ENCODE measurements at places on chromosomes 3 and 15.

- DNase-seq, result no peak
Measured at GRCh38 chr3:15576475-15576874, 24.9 kb downstream of the HACL1 start.

DNA sequence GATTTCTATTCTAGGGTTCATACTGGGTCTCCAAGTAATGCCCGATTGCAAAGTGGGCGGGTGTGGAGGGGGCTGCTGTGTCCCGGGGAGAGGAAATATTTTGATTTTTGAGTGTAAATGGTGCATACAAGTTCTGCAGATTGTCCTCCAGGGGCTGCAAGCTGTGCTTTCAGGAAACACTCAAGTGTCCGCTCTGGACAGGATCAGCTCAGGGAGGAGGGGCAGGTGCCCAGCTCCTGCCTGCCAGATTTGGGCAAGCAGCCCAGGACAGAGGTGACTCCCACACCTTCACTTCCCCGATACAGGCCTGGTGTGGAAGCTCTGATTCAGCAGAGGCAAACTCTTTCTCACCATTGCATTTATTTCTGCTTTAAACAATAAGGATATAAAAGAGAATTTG lies 142.7 kb downstream of the ALDH1A2 start:
- DNase-seq, result no peak

DNA sequence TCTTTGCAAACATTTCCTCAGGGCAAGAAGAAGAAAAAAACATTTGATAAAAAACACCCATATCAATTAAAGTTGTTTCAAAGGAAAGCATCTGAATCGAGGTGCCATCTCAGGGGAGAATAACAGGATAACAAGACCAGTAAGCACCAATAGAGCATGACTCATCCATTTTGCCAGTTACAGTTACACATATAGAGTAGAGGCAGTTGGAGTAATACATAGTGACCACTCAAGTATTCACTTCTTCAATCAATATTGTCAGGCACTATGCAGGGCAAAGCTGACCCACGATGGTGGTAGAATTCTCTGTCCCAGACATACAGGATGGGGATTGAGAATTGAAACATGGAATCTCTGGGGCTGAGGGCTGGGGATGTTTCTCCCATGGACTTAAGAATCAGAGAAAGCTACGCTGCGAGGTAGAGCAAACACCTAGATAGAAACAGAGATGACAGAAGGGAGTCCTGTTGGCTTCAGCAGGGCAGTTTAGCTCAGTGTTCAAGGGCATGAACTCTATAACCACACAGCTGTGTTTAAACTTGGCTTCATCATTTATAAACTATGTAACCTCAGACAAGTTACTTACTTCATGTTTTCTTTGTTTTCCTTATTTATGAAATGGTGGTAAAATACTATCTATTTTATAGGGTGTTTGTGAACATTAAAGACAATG lies 186.4 kb upstream of the NANOGP8 start:
- DNase-seq, result no peak

- DNase-seq, result no peak
Measured at GRCh38 chr3:194262176-194262924, 88.8 kb downstream of the CPN2 start.

DNA sequence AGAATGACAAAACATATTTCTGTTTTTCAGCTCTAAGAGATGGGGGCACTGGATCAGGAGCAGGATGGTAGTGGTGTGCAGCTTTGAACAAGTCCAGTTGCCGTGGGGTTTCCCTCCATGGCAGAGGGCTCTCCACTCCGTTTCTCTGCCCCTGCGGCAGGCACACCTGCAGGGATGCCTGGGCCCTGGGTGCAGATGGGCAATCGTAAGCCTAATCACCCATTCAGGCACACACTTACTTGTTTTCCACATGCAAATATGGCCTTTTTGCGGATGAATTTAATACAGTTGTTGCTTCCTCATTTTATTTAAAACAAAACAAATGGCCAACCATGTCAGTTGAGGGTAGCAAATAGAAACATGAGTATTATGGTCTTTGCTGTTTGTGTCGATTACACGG lies 85.1 kb downstream of the LPP start:
- no peak for DNase-seq

DNA sequence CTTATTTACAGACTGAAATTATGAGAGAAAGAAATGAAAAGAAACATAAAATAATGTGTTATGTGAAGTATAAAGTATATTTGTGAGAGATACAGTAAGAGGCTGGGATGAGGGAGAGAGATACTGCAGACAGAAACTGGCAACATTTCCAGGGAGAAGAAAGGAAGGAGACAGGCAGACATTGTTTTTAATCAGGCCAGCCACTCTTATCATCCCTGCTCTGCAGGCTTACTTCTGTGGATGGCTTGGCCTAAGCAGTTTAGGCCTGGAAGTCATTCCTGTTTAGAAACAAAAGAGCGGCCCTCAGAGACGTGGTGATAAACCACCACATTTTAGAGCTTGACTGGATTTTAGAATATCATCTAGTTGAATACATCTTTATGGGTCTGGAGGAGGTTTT lies 12.4 kb downstream of the PCCB start:
- DNase-seq, result no peak

DNA sequence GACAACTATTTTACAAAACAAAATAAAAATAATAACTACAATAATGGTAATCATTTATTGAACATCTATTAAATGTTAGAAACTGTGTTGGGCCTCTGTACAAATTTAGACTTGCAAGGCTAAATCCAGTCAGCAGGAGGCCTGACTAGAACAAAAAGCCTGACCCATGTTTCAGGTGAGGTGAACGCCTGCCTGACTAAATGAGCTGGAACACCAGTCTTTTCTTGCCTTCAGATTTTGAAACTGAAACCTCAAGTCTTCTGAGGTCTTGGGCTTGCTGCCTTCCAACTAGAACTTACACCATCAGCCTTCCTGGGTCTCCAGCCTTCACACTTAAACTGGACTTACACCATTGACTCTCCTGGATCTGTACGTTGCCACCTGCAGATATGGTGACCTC lies 706.9 kb downstream of the TBL1XR1 start:
- no peak for DNase-seq

DNA sequence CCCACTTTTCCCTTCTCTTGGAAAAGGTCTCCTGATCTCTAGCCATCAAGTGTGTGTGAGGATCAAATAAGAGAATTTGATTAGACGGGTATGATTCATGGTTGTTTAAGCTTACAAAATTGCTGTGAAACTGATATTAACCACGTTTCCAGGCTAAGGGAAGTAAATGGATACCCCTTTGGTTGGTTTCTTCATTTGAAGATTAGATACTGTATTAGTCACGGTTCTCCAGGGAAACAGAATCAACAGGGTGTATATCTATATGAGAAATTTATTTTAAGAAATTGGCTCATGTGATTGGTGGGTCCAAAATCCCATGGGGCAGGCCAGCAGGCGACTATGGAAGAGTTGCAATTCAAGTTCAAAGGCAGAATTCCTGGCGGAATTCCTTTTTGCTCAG lies 112.7 kb upstream of the SELENOK start:
- no peak for DNase-seq

DNA sequence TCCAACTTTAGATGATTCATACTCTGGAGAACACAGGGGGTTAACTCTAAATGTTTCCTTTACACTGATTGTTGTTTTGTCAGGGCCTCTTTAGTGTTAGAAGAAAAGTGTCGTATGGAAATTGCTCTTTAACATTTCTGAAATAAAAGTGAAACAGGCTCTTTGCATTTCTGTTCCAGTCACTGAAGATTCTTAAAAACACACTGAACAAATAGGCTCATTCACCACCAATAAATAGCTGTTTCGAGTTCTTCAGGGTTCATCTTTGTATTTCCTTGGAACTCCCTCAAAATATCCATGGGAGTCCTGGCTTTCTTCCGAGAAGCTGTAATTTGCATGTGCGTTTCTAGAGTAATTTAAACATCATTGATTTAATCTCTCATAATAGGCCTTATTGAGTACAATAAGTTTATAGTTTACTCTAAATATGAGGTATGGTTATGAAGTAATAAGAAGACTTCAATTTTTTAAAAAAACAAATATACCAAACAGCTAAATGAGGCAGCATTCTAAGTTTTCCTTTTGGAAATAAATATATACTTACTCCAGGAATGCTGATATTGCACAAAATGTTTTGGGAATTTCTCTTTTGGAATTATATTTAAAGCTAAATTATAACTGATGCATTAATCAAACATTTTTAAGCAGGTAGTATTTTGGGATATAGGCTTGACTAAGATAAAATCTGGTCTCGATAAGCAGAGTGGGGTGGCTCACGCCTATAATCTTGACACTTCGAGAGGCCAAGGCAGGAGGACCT lies 327.4 kb downstream of the EPHA3 start:
- DNase-seq, result no peak

DNA sequence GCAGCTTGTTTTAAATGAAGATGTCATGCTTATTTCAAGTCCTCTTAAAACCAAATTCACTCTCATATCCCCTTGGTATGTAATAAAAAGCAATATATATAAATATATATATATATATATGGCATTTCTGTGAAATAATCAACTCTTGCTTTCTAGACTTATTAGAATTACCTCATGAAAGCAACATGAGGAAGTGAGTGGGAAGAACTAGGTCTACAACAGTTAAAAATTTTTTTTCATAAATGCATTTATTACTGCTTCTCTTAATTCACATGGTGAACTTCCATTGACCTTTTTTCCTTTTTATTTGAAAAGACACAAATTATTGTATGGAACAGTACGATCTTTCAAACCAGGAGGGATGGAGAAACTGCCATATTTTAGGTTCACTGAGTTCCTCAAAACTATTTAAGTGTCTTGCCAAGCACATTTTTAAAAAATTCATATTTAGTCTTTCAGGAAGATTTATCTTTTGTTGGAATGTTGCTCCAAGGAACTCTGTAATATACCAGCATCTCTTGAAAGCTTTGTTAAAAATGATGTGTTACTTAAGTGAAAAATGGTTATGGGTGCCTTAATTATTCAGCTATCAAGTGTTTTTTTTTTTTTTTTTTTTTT lies 185.2 kb downstream of the GHSR start:
- no peak for DNase-seq

- DNase-seq, result no peak
Measured at GRCh38 chr15:33080006-33080405, 114.5 kb downstream of the FMN1 start.

GRCh38 chr15:92902737-92903593 lies 2.8 kb downstream of the CHD2 start:
- peak; percentile 28 for DNase-seq

- DNase-seq, result no peak
Measured at GRCh38 chr3:78906930-78907329, 860.9 kb downstream of the ROBO1 start.

DNA sequence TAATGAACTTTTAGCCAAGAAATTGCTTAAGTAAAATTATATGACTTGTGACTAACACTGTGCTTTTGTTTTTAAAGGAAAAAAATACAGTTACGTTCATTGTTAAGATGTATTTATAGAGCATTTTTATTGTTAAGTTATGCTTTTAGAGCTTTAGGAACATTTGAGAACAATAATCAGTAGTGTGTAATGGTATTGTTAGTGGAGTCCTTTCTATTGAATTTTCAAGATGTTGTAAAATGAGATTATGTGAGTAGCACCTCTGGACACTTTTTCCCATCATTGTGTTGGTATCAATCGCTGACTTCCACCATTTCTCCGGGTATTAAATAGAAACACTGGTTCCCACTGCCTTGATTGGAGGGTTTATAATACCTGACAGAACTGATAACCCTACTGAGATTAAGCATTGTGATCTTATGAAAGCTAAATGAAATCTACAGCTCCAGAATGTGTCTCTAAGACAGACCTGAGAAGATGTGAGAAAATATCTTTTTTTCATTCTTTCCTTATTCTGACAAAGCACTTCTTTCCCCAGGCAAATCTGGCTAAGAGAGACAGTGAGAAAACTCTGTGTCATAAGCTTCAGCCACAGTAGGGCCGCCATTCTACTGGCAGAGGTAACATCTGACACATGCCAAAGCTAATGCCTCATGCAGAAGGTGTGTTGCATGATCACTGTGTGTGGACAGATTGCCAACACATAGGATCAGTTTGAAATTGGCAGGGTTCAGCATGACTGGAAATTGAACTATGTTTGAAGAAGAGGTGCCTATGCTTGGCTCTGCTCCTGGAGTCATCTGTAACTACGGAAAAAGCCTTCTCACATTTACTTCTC lies 610.8 kb downstream of the MECOM start:
- DNase-seq, result no peak

DNA sequence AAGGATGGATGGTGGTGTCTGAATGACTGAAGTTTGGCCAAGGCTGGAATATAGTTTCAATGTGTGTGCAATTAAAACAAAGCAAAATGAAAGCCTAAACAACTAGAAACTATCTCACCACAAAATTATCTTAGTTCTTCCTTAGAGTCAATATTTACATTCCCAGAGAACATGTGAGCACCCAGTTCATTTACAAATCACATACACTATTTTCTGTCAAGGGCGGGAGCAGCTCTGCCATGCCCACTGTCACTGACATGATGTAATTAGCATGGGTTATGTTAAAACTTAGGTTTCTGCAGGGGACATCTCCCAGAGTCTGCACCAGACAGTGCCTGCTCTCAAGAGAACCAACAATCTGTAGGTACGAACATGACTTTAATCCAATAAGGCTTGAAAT lies 65.0 kb downstream of the PDZRN3 start:
- no peak for DNase-seq

DNA sequence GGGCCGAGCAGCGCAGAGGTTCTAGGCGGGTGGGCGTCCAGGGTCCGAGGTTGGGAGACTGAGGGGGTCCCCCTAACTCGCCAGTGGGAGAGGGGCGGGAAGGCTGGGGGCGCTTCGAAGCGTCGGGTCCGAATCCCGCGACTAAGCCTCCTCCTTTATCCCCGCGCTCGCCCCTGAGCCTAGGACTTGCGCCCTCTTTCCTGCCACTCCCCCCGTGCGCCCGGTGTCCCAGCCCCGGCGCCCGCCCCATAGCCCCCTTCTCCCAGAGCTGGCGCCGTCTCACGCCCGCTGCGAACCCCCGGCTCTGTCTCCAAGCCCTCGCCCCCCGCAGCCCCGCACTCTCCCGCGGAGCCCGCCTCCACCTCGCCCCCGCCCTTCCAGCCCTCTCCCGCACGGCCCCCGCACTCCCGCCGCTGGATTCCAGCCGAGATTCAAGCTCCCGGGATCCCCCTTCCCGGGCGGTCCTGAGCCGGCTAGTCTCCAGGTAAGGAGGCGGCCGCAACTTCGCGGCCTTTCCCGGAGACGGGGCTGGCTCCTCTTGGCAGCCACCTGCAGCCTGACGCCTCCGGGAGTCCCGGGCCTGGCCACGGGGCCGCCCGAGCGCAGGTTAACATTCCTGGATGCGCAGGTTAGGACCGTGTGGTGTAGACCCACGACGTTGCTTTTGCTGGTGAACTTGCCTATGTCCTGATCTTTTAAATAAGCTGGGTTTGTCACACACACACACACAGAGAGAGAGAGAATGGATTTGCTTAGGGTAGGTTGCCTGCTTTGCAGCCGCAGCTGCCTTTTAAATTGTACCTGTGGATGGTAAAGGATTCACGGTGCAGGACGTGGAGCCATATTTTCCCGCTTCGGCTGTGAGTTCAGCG lies 563 bp downstream of the PXYLP1 start:
- peak; percentile 71 for DNase-seq

DNA sequence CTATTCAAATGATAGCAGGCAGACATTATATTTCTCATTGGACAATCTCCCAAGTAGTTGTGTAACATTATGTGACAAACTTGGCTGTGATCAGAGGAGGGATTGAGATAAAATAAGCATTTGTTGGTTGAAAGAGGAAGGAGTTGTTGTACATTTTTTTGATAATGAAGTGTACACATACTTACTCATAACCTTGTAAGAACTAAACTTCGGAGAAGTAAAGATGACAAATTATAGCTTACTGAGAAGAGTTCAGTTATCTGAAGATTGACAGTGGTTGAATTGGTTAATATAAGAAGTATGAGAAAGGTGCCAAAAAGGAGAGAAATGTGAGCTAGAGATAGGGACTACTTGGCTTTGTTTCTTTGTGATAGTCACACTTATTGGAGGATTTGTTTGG lies 32.6 kb downstream of the STT3B start:
- DNase-seq, result no peak

GRCh38 chr3:14208977-14209394 lies 30.4 kb downstream of the LSM3 start:
- no peak for DNase-seq

All from NCI-H1092 treated with DMSO at 0.1 percent for 48 hours (cell line).